ENCODE measurements at places on chromosomes 7 and 10.

DNA sequence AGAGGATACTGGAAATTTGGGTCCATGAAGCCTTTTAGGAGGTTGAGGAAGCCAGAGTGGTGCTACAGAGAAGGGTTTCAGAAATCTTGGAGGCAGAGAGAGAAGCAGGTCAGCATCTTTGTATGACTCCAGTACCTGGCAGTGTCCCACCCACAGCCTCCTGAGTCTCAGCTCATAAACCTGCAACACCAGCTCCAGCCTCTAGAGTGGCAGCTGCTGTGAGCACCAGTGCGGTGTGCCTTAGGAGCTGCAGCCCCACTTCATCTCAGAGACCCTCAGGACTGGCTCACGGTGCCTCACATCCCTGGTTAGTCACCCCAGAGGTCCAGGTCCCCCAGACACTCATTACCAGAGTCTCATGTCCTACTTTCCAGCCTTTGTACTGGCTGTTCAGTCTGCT, 84.8 kb upstream of the PRKAR2B start:
- DNase-seq = no peak

DNA sequence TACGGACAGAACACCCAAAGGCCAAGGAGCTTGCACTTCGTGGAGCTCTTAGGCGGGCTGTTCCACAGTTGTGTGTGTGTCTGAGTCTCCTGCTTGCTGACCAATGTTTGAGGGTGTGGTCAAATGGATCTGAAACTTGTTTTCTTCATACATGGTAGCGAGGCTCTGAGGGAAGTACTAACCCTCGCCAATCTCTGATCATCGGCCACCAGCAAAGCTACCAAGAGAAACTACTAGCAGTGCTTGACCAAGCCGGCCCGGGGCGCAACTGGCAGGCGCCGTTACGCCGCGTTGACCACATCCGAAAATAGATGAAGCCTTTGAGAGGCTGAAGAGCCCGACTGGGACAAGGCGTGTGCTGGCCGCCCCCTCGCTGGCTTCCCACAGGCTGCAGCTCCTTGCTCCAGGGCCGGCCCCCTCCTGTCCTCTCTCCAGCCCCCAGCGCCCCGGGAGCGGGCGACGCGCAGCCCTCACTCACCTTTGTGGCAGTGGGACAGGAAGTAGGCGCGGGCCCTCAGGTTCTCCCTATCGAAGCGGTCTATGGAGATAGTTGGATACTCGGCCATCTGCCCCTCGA, 384 bp downstream of the DCLRE1C start:
- DNase-seq = no peak

- DNase-seq = no peak
Measured at GRCh38 chr7:113809581-113809980, 109.2 kb downstream of the PPP1R3A start.

GRCh38 chr10:133520193-133520738, 6.9 kb upstream of the CYP2E1 start:
- DNase-seq = peak; percentile 77

DNA sequence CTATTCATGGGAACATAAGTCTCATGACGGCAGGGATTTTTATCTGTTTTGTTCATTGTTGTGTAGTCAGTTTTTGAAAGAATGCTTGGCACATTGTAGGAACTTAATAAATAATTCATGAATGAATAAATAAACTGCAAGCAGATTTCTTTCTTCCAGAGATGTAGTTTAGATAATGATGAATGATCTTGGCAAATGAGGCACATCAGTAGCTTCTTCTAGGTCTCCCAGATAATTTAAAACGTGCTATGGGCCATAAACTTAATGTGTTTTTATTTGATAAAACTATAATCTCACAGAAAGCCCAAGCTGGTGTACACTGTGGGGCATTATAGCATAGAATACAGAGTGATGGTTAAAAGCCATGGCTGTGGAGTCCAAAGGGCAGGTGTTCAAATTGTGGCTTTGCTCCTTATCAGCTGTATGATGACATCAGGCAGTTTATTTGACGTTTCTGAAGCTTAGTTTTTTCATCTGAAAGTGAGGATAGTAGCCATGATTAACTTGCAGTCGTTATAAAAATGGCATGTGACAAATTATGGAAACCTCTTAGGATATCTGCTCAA, 3.5 kb downstream of the MGAM start:
- DNase-seq = no peak

DNA sequence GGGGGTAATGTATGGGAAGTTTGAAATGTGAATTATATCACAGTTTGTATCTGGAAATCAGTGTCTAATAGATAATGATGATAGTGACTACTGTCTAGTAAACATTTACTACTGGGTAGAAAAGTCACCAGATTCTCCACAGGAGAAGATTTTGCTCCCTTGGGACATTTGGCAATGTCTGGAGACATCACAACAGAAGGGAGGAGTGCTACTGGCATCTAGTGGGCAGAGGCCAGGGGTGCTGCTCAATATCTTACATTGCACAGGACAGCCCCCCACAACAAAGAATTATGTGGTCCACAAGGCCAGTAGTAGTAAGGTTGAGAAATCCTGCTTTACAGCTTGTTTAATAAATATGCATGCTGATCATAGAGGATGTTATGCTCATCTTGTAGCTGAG, 92.3 kb upstream of the PRPS1L1 start:
- DNase-seq = no peak

DNA sequence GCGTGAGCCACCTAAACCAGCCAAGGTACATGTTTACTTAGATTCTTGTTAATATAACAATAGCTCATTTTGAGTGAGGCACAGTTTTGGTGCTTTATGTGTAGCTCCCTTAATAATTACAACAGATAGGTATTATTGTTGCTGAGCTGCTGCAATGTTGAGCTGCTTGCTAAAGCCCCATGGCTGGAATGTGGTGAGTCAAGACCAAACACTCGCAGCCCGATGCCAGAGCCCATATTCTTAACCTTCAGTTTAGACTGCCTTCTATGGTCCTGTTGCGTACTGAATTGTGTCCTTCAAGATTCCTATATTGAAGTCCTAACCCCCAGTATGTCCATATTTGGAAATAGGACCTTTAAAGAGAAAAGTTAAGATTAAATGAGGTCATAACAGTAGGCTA, 407.1 kb downstream of the NEBL start:
- no peak for DNase-seq

DNA sequence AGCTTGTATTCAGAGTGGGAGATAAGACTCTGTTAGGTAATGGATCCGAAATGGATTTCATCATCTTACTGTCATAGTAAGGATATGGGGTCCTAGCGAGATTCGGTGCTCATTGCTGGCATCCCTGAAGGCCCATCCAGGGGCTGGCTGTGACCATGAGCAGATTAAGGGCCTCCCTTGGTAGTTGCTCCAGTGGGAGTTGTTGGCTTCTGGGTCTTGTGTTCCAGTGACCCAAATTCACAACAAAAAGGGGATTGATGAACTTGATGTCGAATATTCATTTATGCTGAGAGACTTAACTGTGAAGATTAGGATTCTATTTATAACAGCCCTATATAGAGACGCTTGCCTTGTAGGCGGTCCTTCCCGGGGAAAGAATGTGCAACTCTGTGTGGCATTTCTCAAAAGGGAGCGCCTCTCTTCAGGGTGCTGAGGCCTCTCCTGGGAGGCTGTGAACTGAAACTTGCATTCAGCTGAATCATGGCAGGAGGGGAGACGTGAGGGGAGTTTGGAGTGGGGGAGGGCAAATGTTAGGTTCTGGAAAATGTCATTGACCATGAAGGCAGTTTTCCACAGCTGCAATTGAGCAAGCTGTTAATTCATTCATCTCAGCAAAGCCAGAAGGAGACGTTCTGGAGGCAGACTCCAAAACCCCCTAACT, 233.1 kb upstream of the FZD8 start:
- DNase-seq = no peak

- no peak for DNase-seq
Measured at GRCh38 chr10:121734589-121735045, 136.4 kb upstream of the FGFR2 start.

- no peak for DNase-seq
Measured at GRCh38 chr7:101205901-101206664, 5.2 kb upstream of the MOGAT3 start.

DNA sequence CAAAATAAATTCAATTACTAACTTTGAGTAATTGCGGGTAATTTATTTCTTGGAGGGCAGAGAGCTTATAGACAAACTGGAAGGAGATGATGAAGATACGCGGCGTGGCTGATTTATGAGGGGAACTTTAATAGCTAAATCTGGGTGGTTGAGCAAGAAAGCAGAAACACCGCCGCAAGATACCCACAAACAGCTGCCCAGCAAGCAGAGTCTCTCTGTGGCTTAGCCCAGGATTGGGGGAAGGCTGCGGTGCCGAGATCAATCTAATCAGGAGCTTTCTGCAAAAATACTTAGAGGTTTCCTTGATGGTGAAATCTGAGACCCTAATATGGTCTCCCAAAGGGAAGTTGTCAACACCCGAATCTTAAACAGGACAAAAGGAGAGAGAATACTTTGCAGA, 94.9 kb upstream of the MGMT start:
- DNase-seq = no peak

- DNase-seq = no peak
Measured at GRCh38 chr7:48708635-48709034, 215.7 kb upstream of the CDC14C start.

DNA sequence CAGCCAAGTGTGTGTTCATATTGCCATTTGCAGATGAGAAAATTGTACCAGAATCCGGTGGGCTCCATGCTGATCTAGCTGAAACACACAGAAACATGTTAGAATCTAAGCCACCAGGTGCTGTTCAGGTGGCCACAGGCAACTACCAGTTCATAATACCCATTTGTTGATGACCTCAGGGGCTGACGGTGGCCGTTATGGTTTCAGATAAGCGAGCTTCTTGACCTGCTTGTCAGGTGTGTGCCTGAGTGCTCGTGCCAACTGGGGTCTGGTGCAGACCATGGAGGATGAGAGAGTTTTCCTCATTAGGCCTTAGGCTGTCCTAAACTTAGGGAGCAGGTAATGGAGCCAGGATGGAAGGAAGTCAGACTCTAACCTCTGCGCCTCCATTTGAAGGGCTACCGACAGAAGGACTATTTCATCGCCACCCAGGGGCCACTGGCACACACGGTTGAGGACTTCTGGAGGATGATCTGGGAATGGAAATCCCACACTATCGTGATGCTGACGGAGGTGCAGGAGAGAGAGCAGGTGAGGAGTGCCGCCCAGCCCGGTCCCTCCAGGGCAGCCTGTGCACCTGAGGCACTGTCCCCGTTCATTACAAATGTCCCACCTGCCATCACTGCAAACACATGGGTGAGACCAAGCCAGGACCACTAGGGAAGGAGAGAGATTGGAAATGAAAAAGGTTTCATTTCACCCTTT, 53.1 kb downstream of the MKI67 start:
- DNase-seq = no peak

GRCh38 chr7:106952658-106953231, 87.7 kb downstream of the PIK3CG start:
- DNase-seq = no peak

DNA sequence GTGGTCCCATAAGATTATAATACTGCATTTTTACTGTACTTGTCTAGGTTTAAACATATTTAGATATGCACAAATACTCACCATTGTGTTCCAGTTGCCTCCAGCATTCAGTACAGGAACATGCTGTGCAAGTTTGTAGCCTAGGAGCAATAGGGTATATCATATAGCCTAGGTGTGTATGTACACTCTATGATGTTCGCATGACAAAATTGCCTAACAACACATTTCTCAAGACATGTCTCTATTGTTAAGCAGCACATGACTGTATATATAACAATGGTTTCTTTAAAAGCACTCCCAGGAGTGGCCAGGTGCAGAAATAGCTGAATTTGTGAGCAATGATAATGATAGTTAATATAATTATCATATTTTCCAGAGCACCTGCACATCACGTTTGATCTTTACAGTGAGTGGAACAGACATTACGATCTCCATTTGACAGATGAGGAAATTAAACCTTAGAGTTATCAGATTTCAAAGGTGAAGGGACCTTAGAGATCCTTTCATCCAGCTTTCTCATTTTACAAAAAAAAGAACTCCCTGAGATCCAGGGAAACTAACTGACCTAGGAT, 99.2 kb upstream of the PDCD4 start:
- no peak for DNase-seq

DNA sequence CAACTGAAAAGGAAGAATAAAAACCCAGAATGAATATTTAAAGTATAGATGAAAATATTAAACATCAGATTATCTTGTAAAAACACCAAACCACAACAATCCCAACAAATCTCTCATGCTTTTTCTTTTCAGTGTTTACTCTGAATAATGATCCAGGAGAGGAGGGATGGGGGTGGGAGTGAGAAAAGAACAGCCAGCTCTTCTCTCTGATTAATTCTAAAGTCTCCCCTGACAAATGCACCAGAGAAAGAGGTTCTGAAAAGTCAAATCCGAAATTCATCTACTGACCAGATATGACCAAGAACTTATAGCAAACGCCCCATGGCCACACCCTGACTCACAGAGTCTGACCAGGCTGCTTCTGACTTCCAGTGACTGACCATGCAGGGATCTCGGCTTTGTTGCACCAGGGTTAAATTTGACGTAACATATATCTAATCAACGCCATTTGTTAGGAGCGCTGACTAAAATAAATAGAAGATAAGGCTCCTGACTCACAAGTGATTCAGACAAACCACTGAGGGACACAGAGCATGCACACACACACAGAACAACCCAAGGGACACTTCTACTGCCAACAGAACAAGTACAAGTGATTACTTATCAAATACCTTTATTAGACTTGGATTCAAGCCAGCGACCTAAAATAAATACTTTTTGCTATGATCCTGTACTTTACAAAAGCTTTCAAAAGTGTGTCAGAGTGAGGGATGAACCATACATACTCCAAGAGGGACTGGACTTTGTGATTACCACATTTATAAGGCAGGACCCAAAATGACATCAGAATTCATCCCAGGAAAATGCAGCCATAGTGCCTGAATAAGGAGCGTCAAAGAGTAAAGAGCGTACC, 9.3 kb upstream of the SPOCK2 start:
- no peak for DNase-seq

- DNase-seq = no peak
Measured at GRCh38 chr10:11521860-11522259, 89.6 kb downstream of the USP6NL start.

DNA sequence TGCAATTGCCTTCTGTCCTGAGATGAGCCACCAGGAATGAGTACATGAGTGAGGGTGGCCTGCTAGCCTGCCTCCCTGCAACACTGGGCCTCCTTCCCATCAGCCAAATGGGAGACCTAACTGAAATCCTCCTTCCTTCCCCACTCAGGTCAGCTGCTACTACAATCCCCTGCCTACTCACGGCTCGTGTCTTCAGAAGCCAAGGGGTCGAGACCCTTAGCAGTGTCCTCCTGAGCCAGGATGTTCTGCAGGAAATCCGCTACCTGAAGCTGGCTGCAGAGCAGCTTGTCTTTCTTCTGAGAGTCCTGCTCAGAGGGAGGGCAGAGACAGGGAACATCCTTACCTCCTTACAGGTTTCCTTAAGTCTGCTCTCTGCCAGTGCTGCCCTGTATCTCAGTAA, 1.2 kb downstream of the ZWINT start:
- DNase-seq = no peak

- DNase-seq = no peak
Measured at GRCh38 chr7:147586526-147586925, 1004.0 kb upstream of the C7orf33 start.
